ENCODE measurements at places on chromosomes 3 and 15.
A peak's percentile ranks its signal among the peaks of the same experiment; 100 is the strongest.

DNA sequence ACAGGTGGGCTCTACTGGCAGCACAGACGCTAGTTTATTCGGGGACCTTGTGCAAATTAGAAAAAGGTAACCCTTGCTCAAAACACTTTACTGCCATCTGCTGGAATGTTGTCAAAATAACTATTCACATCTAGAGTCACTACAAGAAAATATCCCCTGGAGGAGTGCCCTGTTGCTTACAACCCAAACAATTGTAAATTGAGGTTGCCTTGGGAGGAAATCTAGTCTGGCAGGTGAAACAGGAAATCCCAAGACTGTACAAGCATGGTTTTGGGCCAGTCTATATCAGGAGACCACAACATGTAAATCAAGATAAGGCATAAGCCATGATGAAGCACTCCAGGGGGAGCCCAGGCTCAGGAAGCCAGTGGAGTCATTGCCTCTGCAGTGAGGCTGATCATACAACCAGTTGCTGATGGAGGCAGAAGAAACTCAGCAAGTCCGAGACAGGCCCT lies 136.8 kb upstream of the ACP3 start:
- DNase-seq: no peak

- no peak for DNase-seq
Measured at GRCh38 chr15:91264651-91265351, 164.7 kb downstream of the SV2B start.

- no peak for DNase-seq
Measured at GRCh38 chr3:112476346-112476745, 22.9 kb downstream of the BTLA start.

GRCh38 chr15:34795267-34796081 lies at the start of gene ACTC1:
Gene ACTC1, minus strand, starts transcription at chr15:34795549. Its CDS starts 741 bp downstream, at chr15:34794808.
- DNase-seq: peak; percentile 87

GRCh38 chr15:25535866-25536265 lies 97.0 kb upstream of the UBE3A start:
- no peak for DNase-seq

GRCh38 chr3:5006755-5007202 lies 27.5 kb downstream of the BHLHE40 start:
- DNase-seq: no peak

DNA sequence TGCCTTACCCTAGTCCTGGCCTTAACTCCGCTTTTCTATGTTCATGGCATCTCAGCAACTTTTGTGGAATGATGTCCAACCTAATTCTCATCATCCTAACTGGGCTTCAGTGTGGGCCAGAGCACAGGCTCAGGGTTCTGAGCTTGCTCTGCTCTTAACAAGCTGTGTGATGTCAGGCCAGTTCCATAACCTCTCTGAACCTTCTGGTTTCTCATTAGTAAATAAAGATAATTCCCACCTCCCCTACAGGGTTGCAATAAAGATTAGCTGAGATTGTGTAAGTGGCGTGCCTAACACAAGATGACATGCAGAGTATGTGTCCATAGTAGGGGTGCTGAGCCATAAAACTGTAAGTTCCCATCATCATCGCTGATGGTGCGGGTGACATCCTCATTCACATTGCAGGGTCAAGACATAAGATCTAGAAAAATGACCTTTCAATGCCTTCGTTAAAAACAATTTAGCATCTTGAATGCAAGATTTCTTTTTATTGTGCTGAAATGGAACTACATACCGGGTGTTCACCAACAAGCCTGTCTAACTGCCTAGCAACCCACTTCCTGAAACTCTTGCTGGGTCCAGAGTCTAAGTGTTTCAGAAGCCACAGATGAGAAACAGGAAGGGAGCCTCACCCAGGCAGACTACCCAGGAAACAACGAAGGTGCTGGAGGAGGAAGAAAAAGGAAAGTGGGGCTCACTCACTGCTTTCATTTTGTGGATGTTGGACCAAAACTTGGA lies 36.2 kb downstream of the CDCP1 start:
- no peak for DNase-seq

- DNase-seq: no peak
Measured at GRCh38 chr3:19735111-19735510, 198.9 kb downstream of the EFHB start.

GRCh38 chr3:128262457-128262856 lies 109.2 kb downstream of the EEFSEC start:
- no peak for DNase-seq

DNA sequence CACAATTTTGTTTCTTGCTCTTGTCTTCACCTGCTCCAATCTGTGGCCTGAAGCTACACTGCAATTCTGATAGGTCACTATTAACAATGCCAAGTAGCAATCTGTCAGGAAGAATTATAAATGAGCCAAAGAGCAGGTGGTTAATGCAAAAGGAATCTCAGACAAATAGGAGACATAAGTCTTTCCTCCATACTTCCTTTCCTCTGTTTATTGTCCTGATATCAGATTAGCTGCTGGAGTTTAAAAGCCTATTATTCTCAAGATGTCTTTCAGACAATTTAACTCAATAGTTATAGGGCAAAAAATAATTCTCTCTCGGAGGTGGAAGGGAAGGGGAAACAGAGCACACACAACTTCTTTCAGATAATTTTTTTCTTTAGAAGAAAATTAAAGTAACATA lies 491.6 kb downstream of the MFSD1 start:
- no peak for DNase-seq

- no peak for DNase-seq
Measured at GRCh38 chr3:192106543-192106942, 620.8 kb downstream of the FGF12 start.

GRCh38 chr3:157238457-157238856 lies 78.5 kb upstream of the CCNL1 start:
- DNase-seq: no peak

DNA sequence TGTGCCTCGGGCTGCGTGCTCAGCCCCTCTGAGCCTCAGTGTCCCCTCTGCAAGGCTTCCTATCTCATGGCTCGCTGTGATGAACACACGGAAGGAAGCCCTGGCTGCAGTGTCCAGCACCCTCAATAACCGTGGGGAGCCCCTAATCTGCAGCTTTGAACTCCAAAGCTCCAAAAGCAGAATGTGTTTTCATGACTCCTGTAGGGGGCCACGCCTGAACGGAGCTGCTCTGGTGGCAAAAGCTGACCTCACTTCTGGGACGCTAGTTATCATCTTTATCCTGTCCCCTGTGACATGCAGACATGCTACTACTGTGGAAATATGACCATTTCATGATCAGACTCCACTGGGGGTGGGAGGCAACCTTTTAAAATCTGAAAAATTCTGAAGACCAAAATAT lies 98.8 kb downstream of the SEC22A start:
- DNase-seq: no peak

- DNase-seq: no peak
Measured at GRCh38 chr3:58804914-58805313, 138.3 kb upstream of the FAM3D start.

GRCh38 chr3:115087512-115087911 lies 59.6 kb downstream of the ZBTB20 start:
- no peak for DNase-seq

GRCh38 chr15:51312166-51313073 lies 26.0 kb downstream of the CYP19A1 start:
- DNase-seq: no peak

All from tibial artery (tissue), 4 donors.